ENCODE measurements at places on chromosomes 6 and 20. TPM values are rescaled to one million over a fixed set of nuclear protein-coding genes. Genes with fewer than 3 reads are reported as not detected.

- H3K27me3 ChIP-seq: no peaks in the 10 kb centered on the region
- no peak overlapping the region for H3K27ac ChIP-seq
- no peak overlapping the region for H3K4me3 ChIP-seq
- no peak for DNase-seq
These were observed 64.0 kb upstream of the TXNDC5 start for GRCh38 chr6:7974565-7974937.

DNA sequence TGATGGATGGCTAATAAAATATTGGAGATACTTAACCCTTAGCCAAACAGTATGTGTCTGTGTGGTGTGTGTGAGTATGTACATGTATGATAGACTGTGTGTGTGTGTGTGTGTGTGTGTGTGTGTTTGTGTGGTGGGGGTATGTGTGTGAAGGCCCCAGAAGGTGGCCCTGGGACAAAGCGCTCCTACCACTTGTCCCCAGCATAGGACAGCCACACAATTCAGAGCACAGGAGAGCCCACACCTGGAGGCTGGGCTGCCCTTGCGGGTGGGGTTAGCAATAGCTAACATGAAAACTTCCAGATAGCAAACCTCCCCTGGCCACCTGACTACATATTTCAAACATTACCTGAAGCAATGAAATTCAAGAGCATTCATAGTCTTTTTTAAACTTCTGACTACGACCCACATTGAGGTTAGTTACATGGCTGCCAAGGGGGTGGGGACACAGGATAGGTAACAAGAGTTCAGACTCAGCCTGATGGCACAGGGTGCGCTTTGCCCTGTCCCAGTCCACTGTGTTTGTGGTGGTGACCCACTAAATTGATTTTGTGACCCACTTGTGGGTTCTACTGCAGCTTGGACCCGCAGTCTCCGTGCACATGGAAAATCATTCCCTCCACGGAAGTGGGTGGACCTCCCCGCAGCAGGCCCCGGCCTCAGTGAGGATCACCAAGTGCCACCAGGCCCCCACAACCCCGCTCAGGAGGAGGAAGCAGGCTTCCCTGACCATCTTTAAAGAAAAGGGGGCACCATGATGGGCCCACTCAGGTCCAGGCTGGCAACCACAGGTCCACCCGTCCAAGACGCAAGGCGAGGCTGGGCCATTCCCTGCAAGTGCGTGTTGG lies 34.8 kb downstream of the ZC3H12D start:
- peaks cover 31% of the 10 kb centered on the region for H3K27me3 ChIP-seq
- no peak overlapping the region for H3K27ac ChIP-seq
- H3K36me3 ChIP-seq: no peaks in the 10 kb centered on the region
- peaks cover 20% of the 10 kb centered on the region for H3K4me1 ChIP-seq
- DNase-seq: no peak

DNA sequence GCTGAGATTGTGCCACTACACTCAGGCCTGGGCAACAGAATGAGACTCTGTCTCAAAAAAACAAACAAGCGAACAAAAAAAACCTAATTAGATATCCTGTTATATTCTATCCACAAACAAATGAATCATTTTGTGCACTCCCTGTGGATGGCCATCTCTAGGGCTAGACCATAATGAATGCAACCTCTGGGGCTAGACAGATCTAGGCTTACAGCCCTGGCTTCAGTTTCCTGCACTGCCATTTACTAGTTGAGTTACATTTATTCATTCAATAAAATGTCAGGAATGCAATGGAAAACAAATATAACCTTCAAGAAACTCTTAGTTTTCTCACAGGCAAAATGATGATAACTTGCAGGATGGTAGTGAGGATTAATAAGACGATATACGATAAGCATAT lies 6.6 kb upstream of the RNF8 start:
- H3K4me3 ChIP-seq: no peak overlapping the region
- DNase-seq: no peak
- no peak overlapping the region for H3K27ac ChIP-seq

The ELOVL2 gene
- total RNA-seq: 1.6 TPM

Data from mesothelial cell of epicardium (in vitro differentiated cells).